ENCODE measurements at places on chromosomes 11 and 22. TPM values are rescaled to one million over a fixed set of nuclear protein-coding genes. Genes with fewer than 3 reads are reported as not detected.

- no peak overlapping the region for H3K27ac ChIP-seq
- H3K27me3 ChIP-seq = no peaks in the 10 kb centered on the region
- H3K4me3 ChIP-seq = no peak overlapping the region
- DNase-seq = no peak
- H3K36me3 ChIP-seq = no peaks in the 10 kb centered on the region
Observed at GRCh38 chr11:121899520-121899919, 216.5 kb downstream of the BLID start.

DNA sequence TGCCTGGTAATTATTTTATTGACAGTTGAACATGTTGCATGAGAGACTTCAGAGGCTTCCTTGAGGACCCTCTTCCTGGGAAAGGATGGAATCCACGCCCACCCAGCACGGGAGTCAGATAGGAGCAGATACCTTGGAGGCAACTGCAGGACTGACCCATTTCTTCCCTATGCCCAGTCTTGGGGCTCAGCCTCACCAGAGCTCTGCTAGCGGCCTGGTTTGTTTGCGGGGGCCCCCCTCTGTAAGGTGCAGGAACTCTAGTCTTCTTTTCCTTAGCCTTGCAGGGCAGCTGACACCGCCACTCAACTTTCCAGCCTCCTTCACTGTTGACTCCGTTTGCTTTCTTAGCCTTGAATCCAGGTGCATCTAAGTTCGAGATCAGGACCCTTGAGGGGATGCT, 1032.8 kb downstream of the BRD1 start:
- no peak for DNase-seq

- DNase-seq = no peak
- H3K27ac ChIP-seq = no peak overlapping the region
- H3K27me3 ChIP-seq = no peaks in the 10 kb centered on the region
- H3K36me3 ChIP-seq = no peaks in the 10 kb centered on the region
- no peaks in the 10 kb centered on the region for H3K4me1 ChIP-seq
- H3K4me3 ChIP-seq = no peak overlapping the region
Observed at GRCh38 chr22:28837640-28838039, 37.3 kb upstream of the XBP1 start.

- H3K27ac ChIP-seq = no peak overlapping the region
- H3K4me3 ChIP-seq = no peak overlapping the region
- H3K27me3 ChIP-seq = no peaks in the 10 kb centered on the region
- DNase-seq = no peak
Observed at GRCh38 chr11:86787018-86787536, 13.3 kb upstream of the PRSS23 start.

DNA sequence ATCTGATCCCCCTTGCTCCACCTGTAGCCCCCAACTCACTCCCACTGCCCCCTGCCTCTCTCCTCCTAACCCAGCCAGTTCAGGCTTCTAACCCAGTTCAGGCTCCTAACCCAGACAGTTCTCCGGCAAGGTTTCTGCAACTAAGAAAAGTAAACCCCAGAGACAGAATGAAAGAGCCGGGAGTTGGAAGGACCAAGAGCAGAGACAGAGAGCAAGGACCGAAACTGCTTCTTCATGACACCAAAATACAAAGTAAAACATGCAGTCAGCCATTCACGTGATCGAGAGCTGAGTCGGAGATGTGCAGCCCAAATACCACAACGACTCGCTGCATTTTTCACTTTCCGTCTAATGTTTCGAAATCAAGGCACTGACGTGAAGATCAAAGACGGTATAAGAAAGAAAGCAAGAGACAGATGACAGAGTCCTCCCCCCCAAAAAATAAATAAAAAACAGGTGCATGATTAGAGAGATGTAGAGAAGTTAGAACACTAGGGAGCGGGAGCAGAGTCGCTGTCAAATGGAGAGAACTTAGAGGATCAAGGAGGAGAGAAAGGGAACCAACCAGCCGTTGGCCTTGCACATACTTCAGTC, 884 bp downstream of the IL10RA start:
- no peaks in the 10 kb centered on the region for H3K36me3 ChIP-seq
- H3K27me3 ChIP-seq = peaks cover 4% of the 10 kb centered on the region
- DNase-seq = no peak
- no peaks in the 10 kb centered on the region for H3K4me1 ChIP-seq
- H3K4me3 ChIP-seq = peak overlapping the region; percentile 44

DNA sequence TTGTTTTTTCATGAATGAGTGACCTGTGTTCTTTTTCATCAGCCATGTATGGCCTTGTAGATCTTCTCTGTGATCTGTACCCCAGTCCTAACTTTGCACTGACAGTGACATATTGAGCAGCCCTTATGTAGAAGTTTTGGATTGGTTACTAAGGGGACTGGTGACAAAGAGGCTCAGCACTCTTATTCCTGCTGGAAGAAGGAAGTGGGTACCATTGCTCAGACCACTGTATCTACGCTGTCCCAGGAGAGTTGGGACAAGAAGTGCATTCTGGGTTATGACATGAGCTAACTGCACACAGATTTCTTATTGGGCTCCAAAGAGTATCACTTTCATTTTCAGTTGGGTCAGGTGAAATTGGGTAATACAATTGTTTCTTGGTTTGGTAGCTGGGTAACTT, 107.8 kb upstream of the RASSF10 start:
- H3K4me3 ChIP-seq = no peak overlapping the region
- no peak for DNase-seq
- H3K27me3 ChIP-seq = no peaks in the 10 kb centered on the region
- peaks cover 7% of the 10 kb centered on the region for H3K4me1 ChIP-seq

Gene NCF4
- total RNA-seq = 14.5 TPM

Gene OR8B4
- not detected for total RNA-seq

Gene ELF5
- total RNA-seq = 32.5 TPM

Data from breast epithelium (tissue), 4 donors.